NCI-H524 (cell line): ENCODE measurements at places on chromosomes 2 and 18.
A peak's percentile ranks its signal among the peaks of the same experiment; 100 is the strongest.

DNA sequence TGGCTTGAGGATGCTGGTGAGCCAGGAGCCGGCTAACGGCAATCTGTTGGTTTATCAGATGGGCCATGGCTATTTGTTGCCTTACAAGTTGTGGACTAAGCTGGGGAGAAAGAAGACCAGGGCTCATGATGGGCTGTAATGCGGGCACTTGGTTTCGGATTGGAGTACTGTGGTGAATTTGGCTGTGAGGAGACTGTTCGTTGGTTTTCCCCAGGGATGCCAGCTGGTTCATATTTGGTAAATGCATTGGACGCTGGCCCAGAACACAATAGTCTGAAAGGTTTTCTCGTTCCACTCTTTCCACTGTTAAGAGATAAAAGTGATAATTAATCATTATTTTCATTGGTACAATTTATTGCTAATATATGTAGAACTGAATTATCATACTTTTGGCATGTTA, 108.9 kb downstream of the SATB2 start:
- DNase-seq = no peak

DNA sequence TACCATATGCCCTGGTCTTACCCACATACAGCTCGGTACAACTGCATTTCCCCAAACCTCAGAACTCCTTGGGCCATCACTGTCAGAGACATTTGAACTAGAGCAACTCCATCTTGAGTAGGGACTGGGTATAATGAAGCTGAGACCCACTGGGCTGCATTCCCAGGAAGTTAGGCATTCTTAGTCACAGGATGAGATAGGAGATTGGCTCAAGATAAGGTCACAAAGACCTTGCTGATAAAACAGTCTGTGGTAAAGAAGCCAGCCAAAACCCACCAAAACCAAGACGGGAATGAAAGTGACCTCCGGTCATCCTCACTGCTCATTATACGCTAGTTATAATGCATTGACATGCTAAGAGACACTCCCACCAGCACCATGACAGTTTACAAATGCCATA, 131.3 kb downstream of the PIK3C3 start:
- no peak for DNase-seq

DNA sequence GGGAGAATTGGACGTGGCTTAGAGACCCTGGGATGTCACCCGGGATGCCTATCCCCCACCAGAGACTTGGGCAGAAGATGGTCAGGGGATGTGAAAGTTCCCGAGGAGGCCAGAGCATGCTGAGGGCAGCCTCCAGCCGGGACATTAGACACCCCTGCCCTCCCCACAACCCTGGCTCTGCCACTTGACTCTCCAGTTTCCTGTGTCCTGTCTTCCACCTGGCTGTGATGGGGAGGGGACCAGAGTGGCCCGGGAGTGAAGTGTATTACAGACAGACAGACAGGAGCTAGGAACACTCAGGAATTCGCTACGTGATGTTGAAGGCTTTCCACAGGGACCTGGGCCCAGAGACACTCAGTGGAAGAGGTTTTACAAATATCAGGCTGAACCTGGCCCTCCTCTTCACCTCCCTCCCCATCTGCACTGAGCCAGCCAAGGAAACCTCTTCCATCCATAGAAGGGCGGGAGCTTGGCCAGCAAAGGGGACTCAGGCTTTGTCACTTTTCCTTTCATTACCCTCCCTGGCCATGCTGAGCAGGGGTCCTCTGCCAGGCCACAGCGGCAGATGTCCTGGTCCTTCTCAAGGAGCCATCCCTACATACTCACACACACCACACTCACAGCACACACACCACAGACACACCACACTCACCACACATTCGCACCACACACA, 60.7 kb downstream of the SDC1 start:
- peak; percentile 28 for DNase-seq

- DNase-seq = no peak
Measured at GRCh38 chr2:148794558-148794957, 80.5 kb upstream of the KIF5C start.

DNA sequence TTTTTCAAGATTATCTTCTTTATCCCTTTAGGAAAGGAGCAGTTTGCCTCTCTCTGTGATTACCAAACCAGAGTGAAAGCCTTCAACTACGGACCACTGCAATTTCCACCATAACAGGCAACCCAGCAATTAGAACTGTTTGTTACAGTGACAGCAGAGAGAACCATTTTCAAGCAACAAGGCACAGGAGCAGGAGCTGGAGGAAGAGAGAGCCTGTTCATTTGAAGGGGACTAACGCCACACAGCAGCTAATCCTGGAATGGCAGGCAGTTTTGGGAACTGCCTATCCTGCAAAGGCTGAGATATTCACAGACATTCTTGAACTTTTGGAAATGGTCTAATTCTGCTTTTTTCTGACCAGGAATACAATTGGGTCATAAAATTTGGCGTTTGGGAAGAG, 1541.9 kb upstream of the PIK3C3 start:
- peak; percentile 59 for DNase-seq

DNA sequence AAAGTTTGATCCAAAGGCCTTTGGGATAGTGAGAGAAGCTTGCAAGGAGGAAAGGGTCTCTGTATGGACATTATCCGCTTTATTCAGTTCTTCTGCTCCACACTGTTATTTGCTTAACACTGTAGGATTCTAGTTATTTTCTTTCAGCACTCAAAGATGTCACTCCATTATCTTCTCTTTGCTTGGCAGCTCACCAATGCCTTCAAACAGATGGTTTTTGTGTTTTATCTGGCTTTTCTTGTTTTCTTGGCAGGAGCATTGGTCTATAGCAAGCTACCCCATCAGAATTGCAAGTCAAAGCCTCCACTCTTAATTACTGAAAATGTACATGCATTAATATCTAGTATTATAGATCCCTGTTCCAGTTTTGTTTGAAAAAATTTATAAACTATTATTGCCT, 138.8 kb downstream of the EVA1A start:
- DNase-seq = no peak

GRCh38 chr2:187319441-187320108, 128.5 kb downstream of the CALCRL start:
- no peak for DNase-seq

- no peak for DNase-seq
Measured at GRCh38 chr2:31302940-31303563, 69.1 kb downstream of the EHD3 start.

- DNase-seq = peak; percentile 79
Measured at GRCh38 chr2:216698895-216699294, 3.5 kb upstream of the IGFBP5 start.

- DNase-seq = peak; percentile 37
Measured at GRCh38 chr2:37323781-37324535, 675 bp downstream of the PRKD3 start.

- DNase-seq = no peak
Measured at GRCh38 chr2:60498816-60499429, 54.5 kb downstream of the BCL11A start.

DNA sequence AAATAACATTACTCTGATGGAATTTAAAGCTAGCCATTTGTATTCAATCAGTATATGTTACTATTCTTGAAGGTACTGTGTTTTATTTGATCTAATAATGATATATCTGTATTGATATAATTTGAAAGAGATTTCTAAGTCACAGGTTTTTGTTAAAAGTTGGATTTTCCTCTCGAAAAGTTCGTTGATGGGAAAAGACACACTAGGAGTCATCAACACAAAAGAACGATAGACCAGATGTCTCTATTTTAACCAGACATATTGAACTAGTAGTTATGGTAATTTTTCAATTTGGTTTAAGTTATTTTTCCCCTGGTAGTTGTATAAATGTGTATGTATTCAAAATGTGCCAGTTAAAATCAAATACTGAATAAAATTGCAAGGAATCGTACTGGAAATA, 2.5 kb downstream of the ASXL3 start:
- DNase-seq = no peak

- DNase-seq = no peak
Measured at GRCh38 chr2:214624166-214624760, 185.2 kb downstream of the BARD1 start.

GRCh38 chr2:209556354-209556961, 132.6 kb downstream of the MAP2 start:
- no peak for DNase-seq

GRCh38 chr2:27291865-27292264, 9.6 kb downstream of the TRIM54 start:
- no peak for DNase-seq

- DNase-seq = no peak
Measured at GRCh38 chr2:58769864-58770234, 528.7 kb upstream of the FANCL start.

DNA sequence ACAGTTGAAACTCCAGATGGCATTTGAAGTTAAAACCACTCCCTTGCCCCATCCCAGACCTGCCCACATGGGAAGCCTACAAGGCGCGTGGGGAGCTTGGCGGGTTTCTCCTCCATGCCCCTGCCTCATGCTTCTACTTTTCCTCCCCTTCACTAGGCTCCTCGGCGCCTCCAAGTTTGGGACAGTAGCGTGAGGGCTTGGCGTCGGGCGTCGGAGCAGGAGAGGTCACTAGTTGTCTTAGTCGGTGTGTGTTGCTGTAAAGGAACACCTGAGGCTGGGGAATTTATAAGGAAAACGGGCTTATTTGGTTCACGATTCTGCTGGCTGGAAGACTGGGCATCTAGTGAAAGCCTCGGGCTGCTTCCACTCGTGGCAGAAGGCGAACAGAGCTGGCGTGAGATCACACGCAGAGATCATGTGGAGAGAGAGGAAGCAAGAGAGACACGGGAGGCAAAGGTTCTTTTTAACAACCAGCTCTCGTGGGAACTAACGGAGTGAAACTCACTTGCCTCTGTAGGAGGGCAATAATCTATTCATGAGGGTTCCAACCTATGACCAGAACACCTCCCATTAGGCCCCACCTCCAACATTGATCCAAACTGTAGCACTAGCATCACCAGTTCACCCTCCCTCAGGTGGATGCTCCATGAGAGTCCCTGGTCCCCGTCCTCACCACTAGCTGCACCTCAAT, 25.3 kb downstream of the ITM2C start:
- DNase-seq = peak; percentile 19

- DNase-seq = no peak
Measured at GRCh38 chr18:39230086-39230803, 1664.6 kb upstream of the CELF4 start.

- no peak for DNase-seq
Measured at GRCh38 chr2:29841386-29842004, 79.9 kb downstream of the ALK start.

DNA sequence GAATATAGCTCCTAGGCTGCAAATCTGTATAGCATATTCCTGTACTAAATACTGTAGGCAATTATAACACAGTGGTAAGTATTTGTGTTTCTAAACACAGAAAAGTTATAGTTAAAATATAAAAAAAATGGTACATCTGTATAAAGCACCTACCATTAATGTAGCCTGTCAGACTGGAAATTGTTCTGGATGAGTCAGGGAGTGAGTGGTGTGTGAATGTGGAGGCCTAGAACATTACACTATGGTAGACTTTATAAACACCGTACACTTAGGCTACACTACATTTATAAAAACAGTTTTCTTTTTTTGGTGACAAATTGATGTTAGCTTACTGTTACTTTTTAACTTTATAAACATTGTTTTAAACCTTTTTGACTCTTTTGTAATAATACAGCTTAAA, 226.3 kb downstream of the CCDC85A start:
- no peak for DNase-seq

DNA sequence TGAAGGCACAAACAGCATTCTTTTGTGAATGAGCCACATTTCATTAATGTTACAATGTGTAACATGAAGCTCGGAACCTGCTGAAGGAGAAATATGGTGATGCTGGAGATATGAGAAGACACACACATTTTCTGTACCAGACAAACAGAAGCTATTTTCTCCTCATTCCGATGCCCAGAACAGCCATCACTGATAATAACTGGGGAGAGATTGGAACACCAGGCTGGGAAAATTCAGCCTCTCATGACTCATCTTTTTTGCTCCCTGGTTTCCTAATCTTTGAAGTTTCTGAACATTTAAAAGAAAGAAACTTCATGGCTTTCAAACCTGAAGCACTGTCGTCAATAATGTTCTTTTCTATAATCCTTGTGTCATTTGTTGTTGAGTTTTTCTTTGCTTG, 110.9 kb downstream of the LYPD6 start:
- DNase-seq = no peak

GRCh38 chr2:72136331-72136730, 11.3 kb downstream of the CYP26B1 start:
- no peak for DNase-seq

DNA sequence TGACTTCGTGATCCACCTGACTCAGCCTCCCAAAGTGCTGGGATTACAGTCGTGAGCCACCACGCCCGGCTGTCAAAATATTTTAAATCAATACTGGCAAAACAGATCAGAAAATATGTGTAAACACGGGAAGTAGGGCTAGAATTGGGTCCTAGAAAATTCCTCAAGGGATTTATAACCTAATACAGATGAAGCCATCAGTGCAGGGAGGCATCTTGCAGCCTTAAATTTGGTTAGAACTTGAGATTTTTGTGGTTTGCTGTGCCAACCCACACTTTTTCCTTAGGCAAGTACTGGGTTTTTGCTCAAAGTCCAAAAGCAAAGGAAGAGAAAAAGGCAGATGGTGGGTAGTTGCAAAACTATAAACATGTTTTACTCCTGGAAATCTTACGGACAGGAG, 33.7 kb upstream of the NFE2L2 start:
- DNase-seq = no peak

GRCh38 chr2:176293334-176293733, 24.1 kb downstream of the MTX2 start:
- no peak for DNase-seq

DNA sequence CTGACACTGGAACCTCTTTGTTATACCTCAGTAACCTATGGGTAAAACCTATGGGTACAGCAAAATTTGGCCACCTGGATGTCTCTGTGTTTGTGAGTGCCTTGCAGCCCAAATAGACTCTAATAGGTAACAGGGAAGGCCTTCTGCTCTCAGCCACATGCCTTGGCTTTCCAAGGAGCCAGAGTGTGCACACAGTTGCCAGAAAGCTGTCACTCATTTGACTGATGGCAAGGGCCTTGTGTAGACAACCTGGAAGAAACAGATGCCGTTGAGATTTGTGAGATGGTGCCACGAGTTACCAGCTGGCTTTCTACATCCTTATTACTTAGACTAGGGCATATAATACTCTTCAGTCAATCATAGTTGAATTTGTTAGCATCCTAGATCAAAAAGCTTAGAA, 90.1 kb upstream of the RAB12 start:
- peak; percentile 55 for DNase-seq

DNA sequence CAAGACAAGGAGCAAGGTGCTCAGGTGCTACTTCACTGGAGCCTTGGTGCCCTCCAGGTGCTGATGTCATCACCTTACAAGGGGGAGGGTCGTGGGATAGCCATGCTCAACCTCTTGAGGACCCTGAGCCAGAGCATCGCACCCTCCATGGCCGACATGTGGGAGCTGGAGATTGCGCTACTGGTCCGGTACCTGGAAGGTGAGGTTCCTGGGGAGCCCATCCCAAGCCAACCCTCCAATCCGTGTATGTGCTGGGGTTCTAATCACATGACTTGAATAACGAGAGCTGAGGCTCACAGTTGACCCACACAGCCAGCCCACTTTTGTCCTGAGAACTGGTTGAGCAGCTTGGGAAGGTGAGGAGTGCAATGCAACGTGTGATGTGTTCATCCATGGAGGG, 25.9 kb downstream of the MROH2A start:
- DNase-seq = no peak

DNA sequence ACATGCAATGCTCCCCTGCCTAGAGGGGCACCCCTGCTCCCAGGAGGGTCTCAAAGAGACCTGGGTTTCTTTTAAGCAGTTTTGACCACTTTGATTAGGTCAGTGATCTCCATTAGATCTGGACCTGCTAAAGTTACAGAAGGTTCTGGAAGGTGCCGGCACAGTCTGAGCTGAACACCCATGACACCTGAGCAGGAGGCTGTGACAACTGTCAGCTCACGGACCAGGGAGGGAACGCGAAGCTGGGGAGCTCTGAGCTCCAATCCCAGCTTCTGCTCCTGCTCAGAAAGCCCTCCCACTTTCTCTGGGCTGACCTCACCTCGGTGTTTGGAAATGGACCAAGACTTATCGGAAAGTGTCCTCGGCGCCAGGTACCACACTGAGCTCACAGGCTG, 113.8 kb downstream of the NFATC1 start:
- no peak for DNase-seq
